ENCODE measurements at places on chromosomes 13 and 19.

GRCh38 chr19:993361-993830 is 6.8 kb upstream of the GRIN3B start:
- DNase-seq = no peak

- DNase-seq = peak; percentile 70
Observed at GRCh38 chr19:10593820-10594637, 6.9 kb upstream of the AP1M2 start.

GRCh38 chr19:43527860-43528622 is 1.0 kb upstream of the ETHE1 start:
- peak; percentile 31 for DNase-seq

DNA sequence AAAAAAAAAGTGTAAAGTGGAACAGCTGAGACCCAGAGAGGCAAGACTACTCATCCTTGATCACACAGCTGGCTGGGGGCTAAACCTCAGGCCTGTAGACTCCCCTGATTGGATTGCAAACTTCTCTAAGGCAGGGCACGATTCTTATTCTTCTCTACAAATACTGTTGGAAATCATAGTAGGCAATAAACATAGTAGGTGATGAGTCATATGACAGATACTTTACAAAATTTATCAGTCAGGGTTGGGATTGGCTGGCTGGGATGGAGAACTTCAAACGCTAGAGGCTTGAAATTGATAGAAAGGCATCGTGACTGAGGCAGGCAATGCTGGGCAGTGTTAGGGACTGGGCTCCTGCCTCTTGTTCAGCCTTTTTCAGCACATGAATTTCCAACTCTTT is 5.9 kb upstream of the MATK start:
- no peak for DNase-seq

Measured in inflammatory macrophage treated with lipopolysaccharide for 4 hours (primary cell).